ENCODE measurements at places on chromosomes 2 and 18.

DNA sequence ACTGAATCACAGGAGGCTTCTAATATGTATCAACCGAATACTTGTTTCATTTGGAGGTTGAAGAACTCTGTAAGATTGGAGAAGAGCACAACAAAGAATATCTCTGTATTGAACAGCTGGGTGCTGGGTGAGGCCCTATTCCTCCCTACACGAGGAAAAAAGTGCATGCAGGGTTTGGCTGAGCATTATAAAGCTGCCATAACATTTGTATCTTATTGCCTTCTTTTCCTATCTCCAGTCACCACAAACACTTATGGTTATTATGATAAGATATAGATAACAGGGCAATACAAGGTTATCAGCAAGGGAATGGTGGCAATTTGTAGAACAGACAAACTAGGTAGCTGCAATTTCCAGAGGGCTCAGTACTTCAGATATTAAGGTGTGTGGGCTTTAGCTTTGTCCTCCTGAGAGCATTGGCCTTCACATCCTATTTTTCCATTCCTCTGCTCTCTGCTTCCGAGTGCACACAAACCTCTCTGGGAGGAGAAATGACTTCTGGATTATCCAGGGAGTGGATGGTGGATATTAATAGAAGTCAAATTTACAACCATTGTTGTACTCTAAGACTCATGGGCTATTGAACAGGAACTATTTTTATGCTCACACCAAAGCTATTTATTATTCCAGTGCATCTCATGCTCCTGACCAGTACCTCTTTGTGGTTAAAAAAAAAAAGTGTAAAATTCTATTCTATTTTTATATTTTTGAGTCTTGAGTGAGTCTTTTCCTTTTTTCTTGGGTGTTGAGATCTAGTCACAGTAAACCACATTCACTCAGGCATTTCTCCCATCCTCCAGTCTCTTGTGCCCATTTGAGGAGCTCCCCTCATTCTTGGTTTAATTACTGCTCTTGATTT is 248.4 kb downstream of the ETAA1 start:
- no peak for DNase-seq

DNA sequence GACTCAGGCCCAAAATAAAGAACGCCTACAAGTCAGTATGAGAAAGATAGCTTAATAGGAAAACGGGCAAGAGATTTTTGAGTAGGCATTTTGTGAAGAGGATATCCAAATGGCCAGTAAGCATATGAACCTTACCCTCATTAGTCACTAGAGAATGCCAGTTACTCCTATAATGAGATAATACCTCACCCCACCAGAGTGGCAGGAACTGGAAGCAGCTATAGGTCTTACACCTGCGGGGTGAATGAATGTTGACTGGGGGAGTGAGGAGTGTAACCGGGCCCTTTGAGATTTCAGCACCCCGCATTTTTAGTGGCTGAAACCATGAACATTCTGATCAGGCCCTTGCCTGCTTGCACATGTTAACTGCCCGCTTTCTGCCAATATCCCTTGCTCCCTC is 7.5 kb upstream of the PTPN2 start:
- DNase-seq: no peak

- peak; percentile 60 for DNase-seq
These were observed 7.8 kb upstream of the ARMC9 start for GRCh38 chr2:231190531-231191197.

GRCh38 chr2:181459621-181460021 is 2.4 kb downstream of the ITGA4 start:
- DNase-seq: no peak

GRCh38 chr2:28471701-28472236 is 24.1 kb upstream of the PLB1 start:
- DNase-seq: no peak

- DNase-seq: no peak
These were observed 98.0 kb downstream of the STPG4 start for GRCh38 chr2:47056868-47057686.

DNA sequence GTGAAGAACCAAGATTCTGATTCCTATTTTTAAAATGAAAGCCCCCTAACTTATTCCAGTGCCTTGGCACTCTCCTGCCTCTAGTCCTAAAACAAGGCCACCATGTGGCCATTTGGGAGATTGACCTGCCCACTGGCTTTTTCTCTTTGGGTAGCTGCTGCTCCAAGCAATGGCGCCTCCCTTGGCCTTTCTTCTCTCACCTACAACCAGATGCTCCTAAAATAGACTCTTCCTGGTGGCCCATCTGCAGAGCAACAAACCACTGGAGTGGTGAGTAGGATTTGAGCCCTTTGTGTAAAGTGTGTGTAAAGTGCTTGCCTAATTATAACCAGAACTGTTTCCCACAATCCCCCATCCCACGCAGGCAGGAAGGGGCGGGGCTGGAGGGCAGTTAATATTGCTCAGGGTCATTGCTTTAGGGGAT is 114.2 kb downstream of the FHOD3 start:
- peak; percentile 74 for DNase-seq

DNA sequence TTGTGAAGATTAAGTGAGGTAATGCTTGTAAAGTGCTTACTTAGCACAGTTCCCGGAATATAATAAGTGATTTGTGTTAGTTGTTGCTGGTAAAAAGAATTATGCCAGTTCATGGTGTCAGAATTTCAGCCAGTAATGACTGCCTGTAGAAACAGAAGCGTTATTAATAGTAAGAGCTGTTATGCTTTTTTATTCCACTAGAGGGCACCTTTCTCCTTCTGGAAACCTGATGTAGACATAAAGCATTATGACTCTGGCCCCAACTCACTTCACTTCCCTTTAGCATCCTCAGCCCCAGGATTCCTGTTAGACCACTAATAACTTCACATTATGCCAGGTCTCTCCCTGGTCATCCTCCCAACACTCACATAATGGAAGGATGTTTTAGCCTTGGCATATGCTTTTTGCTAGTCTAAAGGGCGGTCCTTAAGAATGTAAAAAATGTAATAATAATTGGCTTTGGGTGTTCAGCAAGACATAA is 34.9 kb downstream of the C18orf54 start:
- no peak for DNase-seq

- DNase-seq: no peak
These were observed 8.3 kb upstream of the TMEM247 start for GRCh38 chr2:46471019-46471583.

DNA sequence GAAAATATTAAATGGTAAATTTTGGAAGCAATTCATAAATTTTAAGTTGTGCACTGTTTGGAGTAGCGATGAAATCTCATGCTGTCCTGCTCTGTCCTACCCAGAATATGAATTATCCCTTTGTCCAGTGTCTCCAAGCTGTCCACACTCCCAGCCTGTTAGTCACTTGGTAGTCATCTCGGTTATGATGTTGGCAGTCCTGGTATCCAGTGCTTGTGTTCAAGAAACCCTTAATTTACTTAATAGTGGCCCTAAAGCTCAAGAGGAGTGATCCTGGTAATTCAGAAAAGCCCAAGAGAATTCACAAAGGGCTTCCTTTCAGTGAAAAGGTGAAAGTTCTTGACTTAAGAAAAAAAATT is 71.8 kb upstream of the STAM2 start:
- no peak for DNase-seq

DNA sequence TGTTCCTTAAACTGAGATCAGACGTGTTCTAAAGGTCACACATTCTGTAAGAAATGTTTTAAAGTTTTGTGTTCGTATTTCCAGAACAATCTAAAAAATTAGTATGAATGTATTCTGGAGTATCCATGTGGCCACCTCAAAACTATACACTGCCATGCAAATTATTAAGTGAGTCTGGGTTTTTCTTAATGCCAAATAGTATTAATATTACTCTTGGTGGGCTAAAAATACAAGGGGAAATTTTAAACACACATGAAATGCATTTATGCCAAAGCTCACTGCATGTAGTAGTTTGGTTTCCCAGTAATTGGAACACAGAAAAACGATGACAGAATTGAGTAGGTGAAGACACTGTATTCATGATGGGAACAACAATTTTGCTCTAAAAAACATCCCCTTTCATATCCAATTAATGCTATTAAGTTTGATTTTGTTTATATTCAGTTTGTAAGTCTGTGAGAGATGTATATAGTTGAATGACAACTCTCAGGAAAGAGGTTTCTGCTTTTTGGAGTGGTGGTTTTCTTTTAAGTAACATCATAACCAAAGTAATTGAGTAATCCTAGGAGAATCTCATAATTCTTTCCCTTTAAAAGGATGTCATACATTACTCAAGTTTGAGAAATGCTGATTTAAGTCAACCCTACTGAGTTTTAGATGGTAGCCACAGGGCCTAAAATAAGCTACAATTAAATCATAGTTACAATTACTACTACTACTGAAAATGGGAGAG is 75.7 kb upstream of the CDCA7 start:
- no peak for DNase-seq

DNA sequence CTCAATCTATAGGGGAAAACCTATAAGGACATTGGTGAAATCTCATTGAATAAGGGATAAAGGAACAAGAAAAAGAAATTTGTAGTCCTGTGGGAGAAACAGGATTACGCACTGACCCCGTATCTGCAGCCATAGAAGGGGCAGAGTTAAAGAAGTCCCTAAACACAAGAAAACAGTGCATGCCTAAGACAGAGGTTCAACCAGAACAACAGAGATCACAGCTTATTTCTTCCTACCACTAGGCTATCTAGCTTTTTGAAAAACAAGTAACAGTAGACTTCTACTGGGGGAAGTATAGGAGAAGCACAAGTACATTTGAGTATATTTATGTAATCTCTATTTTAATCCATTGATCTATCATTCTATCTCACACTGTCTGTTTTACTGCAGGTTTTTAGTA is 485.2 kb upstream of the REG3G start:
- DNase-seq: no peak

DNA sequence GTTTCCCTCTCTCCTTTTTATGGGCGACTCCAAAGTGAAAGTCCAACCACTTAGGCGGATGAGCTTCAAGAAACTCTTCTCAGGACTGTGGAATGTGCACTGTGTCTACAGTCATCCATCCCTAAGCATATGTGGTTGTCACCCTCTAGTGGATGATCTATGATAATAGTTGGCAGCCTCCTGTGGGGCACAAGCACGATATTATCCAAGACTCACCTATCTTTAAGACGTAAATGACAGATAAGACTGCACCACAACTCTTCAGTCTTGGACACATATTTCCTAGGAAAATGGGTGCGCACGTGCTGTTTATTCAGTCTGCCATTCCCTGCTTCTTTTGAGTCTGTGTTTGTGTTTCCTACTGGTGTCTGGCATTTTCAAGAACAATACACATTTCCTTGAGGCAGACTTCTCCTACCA is 145.5 kb upstream of the CTAGE1 start:
- DNase-seq: peak; percentile 27

DNA sequence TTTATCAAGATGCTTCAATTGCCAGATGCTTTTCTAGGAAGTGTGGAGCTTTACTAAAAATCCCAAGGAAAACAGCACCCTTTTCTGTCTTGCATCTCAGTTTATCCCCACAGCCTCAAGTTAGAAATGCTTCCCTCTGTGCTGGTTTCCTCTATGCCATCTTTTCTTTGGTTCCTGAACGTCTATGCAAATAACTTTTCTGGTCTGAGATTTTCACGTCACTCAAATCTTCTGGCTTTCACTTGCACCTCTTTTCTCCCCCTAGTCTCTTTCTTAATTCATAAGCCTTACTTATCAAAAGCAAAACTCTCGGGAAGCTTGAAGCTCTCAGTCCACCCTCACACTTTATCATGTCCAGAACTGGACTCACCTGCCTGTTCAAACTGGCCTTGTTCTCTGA is 33.9 kb downstream of the ARHGAP25 start:
- no peak for DNase-seq

GRCh38 chr2:198322275-198322674 is 517.9 kb downstream of the PLCL1 start:
- no peak for DNase-seq

- DNase-seq: no peak
These were observed 26.3 kb upstream of the COBLL1 start for GRCh38 chr2:164867779-164868397.

DNA sequence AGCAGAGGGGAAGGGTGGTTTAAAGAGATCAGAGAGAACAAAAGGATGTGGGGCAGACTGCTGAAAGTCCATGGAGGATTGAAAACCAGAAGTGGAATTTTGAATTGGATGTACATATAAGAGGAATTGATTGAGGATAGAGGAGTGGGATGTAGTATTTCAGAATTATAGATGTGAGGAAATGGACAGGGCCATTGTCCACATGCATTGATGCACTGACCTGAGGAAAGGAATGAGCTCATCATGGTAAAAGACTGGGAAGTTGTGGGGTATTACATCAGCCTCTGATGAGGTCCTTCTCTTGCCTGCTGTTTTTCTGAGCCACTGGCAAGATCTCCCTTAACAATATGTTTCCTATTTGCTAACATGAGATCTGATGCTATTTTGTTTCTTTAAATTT is 365.7 kb upstream of the FANCL start:
- no peak for DNase-seq

DNA sequence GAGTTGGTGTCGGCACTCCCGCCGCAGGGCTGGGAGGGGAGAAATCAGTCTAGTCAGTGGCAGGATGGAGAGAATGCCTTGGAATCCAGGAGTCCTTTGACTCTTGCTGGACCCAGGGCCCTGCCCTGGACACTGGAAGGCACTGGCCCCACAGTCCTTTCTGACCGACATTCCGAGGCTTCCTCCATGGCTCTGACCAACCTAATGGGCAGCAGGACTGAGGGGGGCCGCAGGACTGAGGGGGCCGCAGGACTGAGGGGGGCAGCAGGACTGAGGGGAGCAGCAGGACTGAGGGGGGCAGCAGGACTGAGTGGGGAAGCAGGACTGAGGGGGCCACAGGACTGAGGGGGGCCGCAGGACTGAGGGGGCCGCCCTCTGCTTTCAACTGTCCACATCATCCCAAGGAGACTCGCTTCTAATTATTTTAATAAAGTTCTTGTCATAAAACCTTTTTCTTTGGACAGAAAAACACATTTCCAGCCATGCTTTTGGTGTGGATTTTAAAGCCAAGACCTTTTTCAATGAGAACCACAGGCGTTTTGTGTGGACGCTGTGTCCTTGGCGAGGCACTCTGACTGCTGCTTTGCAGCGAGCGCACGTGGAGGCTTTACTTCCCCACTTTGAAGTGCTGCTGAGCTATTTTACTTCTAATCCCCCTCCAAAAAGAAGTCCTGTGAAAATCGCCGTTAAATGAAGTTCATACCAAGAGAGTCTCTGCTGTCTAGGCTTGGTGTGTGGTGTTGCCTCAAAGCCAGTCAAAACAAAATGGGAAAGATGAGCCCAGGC is 226.1 kb downstream of the TWIST2 start:
- DNase-seq: no peak

DNA sequence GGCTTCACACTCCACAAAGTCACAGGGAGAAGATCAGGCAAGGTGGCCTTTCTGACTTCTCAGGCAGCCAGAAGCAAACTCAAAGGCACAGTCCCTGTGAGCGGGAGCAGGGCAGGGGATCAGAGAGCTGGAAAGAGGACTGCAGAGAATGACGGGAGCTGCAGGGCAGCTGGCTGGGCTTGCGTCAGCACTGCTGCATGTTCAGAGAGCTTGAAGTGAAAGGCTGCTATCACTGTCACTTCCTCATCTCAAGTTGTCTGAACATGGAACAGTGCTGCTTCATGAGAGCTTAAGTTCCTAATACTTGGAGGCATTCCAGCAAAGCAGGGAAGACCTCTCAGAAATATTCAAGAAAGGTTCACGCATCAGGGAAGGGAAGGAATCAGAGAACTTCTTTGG is 20.4 kb downstream of the TGFBRAP1 start:
- no peak for DNase-seq

- no peak for DNase-seq
These were observed 41.7 kb upstream of the RND3 start for GRCh38 chr2:150528861-150529801.
